ENCODE measurements at places on chromosomes 6 and 20.

- no peak for DNase-seq
These were observed 64.8 kb upstream of the POU3F2 start for GRCh38 chr6:98769546-98769945.

GRCh38 chr6:125019918-125020317 lies 57.7 kb downstream of the RNF217 start:
- no peak for DNase-seq

DNA sequence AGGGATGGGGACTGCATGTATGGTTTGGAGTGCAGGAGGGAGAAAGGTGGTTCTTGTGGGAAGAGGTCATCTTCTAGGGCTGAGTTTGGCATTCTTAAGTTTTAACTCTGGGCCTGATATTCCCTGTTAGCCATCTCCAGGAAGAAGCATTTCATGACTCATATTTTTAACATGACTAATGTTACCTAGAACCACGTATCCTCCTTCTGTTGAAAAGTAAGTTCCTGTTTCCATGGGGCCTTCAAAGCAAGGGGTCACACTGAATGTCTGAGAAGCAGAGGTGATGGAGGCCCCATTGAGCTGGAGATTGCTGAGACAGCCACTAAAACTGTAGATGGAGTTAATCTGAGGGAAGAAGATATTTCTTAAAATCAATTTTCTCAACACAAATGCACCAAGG lies 30.2 kb downstream of the FAM229B start:
- DNase-seq = peak; percentile 34

DNA sequence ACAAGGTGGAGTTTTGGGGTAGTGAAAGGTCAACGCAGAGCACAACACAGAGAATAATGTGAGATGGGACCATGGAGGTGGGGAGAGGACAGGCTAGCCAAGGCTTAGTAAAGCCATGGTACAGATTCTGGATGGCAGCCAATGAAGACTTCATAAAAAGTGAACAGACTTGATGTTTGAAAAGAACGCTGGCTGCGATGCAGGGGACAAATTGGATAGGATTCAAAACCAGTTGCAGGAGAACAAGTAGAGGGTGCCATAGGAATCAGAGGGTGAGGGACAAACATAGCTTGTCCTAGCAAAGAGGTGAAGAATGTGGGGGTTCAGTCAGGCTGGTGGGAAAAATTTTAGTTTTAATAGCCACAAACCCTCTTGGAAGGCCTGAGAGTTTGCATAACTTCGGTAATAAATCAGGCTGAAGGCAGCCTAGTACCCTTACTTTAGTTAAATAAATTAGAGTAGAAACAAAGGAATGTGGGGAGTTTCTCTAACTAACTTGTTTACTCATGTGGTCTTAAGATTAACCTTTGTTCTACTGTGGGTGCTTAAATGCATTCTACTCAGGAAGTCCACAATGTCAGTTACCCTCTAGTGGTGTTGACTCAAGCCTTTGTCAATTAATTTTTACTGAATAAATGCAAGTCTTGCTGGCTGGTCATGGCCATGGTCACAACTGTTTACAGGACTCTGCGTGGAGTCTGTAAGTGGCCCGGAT lies 216.4 kb downstream of the C6orf118 start:
- peak; percentile 23 for DNase-seq

DNA sequence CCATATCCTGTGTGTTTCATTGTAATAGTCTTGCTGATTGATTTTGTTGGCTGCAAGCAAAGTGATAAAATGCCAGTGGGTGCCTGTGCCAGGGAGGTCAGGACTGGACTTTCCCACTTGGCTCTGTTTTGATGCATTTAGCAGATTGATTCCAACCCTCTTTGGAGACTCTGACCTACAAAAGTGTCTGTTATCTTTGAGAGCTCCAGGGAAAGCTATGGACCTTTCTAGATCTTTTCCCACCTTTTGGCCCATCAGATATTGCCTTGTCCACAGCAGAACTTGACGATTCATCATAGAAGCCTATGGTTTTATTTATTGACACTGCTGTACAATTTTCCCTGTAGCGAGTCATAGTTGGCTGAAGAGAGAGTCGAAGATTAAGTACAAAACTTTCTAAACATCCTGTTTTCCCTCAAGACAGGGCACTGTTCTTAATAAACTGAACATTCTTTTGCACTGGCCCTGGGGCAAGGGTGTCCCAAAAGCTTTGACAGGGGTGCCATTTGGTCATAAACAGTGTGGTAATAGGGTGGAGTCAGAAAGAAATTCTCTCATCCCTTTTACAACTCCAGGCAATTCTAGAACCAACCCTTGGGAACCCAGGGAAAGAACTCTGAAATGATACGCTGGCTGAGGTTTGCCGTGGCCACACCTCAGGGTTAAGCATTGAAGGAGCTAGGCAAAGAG lies 53.7 kb downstream of the E2F3 start:
- peak; percentile 45 for DNase-seq

DNA sequence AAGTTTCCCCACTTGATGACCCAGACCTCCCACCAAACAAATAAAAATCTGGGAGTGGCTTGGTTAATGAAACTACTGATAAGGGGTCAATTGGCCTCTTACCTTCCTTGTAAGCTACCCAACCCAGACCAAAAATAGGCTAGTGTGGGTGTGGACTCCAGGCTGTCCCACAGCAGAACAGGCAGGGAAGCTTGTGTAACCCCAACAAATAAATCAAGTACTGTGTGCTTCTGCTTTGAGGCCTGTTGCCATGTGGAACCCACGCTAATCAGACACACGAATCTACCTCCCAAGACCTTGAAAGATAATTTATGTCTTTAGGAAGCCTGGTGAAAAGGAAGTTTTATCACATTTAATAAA lies 33.7 kb upstream of the PAQR8 start:
- no peak for DNase-seq

- no peak for DNase-seq
These were observed 122.9 kb upstream of the AFDN start for GRCh38 chr6:167703781-167704180.

GRCh38 chr6:83470587-83470986 lies 39.7 kb upstream of the ME1 start:
- DNase-seq = no peak

- DNase-seq = no peak
These were observed 73.1 kb upstream of the IPCEF1 start for GRCh38 chr6:154429711-154430110.

DNA sequence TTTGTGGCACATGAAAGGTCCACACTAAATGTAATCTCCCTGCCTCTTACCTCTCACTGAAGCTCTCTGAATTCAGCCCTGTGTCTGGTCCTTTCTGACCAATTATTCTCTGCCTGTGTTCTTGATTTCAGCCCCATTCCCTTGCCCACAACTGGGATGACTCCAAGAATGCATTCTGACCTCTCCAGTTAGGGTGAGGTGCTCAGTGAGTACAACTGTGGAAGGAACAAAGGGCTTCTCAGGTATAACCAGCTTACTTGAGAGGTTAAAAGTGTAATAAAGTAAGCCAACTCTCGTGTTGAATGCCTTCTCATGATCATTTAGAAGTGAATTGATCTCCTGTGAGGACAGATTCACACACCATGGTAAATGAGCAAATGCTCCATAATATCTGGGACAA lies 88.1 kb downstream of the GCLC start:
- DNase-seq = no peak

- DNase-seq = no peak
These were observed 148.7 kb upstream of the JARID2 start for GRCh38 chr6:15096894-15097837.

DNA sequence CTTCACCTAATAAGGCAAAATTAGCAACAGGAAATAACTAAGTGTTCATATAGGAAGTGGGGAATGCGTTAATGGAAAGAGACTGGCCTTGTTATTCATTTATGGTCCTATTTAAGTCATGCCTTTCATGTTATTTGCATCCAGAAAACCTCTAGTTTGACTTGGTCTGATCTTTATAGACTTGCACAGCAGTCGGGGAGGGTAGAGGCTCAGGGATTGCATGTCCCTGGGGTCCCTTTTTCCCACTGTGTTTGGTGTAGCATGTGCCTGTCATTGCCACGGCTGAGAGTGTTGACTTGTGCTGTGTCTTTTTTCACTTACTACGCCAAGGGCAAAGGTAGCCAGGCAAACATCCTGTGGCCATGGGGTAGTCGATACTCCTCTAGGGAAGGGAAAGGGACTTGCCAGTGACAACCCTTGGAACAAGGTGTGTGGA lies 105.4 kb upstream of the RIN2 start:
- no peak for DNase-seq

All from AG10803 (cell line).